ENCODE measurements at places on chromosomes 6 and 20.

GRCh38 chr6:80728830-80729229 lies 622.4 kb downstream of the BCKDHB start:
- DNase-seq: no peak

DNA sequence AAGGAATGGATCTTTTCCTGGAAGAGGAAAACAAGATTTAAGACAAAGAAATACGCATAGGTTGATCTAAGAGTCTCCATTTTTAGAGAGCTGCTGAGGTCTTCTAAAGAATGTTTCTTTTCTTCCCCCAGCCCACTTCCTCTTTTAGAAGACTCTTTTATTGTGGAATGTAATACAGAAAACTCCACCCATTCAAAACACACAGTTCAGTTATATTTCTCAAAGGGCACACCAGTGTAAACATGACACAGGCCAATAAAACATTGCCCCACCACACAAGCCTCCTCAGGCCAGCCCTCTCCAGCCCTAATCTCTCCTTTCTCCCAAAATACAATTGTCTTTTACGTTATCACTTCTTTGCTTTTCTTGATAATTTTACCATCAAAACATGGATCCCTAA lies 42.8 kb downstream of the SLC35B3 start:
- DNase-seq: no peak

- DNase-seq: no peak
Observed at GRCh38 chr6:147958683-147959082, 384.0 kb upstream of the SASH1 start.

DNA sequence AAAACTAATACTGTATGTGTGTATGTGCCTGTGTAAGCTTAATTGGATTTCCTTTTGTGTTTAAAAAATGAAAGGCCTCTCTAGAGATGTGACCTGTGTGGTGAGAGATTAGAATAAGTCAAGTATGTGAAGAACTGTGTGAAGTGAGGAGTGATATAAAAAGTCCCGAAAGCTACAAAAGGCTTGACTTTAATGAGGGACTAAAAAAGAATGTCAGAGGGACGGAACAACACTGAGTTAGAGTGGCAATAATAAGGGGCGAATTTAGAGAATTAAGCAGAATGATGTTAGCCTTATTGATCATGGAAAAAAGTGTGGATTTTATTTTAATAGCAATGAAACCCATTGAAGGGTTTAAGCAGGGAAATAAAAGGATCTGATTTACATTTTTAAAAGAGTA lies 1281.2 kb upstream of the ADGRB3 start:
- no peak for DNase-seq

DNA sequence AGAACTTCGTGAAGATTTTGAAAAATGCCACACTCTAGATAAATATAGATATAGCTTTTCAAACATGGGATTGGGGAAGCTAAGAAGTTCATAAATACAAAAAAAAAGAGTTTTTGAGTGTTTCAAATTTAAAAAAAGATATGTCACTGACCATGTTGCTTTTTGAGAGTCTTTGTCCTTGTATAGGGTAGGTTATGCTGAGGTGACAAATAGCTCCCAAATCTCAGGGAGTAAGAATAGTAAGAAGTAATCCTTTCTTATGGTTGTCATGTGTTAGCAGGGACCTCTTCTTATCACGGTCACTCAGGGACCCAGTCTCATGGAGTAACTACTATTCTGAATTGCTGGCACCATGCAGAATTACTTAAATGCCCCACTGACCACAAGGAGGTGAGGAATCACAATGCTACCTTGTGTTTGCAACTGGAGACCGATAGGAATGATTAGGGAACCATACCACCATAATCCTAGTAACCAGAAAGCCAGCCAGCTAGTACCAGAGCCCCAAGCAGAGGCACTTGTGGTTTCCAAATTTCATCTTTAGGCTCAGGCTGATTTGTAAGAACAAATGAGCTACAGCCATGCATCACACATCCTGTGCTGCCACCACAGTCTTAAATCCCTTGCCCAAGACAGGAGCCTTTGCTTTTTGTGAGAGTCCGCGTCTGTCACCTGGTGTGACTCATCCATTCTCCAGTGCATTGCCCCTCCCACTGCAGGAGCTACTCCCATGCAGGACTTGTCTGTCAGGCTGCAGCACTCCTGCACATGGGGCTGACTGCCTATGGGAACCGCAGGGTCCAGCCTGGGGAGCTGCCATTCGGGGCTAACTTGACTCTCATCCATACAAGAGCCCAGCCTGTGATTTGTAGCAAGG lies 42.4 kb upstream of the ADGRF4 start:
- no peak for DNase-seq

DNA sequence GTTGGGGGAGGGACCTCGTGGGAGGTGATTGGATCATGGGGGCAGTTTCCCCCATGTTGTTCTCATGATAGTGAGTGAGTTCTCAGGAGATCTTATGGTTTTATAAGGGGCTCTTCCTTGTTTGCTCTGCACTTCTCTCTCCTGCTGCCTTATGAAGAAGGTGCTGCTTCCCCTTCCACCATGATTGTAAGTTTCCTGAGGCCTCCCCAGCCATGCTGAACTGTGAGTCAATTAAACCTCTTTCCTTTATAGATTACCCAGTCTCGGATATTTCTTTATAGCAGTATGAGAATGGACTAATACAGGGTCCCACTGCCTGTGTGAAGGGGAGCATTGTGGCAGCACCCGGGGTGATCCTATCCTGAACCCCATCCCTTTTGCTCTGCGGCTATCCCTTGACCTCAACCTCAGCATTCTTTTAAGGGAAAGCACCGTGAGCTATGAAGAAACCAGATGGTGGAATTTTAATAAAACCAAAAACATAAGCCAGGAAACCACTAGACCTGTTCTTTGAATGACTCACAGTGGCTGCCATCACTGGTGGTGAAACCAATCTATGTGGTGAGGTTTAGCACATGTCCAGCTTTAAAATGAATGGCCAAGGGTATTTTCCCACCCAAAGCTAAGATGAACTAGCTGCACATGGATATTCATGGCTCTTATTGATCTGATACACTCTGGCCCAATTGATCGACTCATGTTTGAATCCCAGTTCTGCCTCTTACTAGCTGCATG lies 62.2 kb downstream of the ZDHHC14 start:
- DNase-seq: no peak

GRCh38 chr20:61347443-61347842 lies 95.4 kb downstream of the CDH4 start:
- no peak for DNase-seq

GRCh38 chr6:158909938-158910337 lies 90.1 kb downstream of the RSPH3 start:
- DNase-seq: no peak

GRCh38 chr6:162377735-162378134 lies 349.8 kb downstream of the PRKN start:
- no peak for DNase-seq

- DNase-seq: no peak
Observed at GRCh38 chr6:53924277-53924676, 129.5 kb downstream of the LRRC1 start.

- no peak for DNase-seq
Observed at GRCh38 chr6:134911547-134911946, 38.4 kb downstream of the ALDH8A1 start.

DNA sequence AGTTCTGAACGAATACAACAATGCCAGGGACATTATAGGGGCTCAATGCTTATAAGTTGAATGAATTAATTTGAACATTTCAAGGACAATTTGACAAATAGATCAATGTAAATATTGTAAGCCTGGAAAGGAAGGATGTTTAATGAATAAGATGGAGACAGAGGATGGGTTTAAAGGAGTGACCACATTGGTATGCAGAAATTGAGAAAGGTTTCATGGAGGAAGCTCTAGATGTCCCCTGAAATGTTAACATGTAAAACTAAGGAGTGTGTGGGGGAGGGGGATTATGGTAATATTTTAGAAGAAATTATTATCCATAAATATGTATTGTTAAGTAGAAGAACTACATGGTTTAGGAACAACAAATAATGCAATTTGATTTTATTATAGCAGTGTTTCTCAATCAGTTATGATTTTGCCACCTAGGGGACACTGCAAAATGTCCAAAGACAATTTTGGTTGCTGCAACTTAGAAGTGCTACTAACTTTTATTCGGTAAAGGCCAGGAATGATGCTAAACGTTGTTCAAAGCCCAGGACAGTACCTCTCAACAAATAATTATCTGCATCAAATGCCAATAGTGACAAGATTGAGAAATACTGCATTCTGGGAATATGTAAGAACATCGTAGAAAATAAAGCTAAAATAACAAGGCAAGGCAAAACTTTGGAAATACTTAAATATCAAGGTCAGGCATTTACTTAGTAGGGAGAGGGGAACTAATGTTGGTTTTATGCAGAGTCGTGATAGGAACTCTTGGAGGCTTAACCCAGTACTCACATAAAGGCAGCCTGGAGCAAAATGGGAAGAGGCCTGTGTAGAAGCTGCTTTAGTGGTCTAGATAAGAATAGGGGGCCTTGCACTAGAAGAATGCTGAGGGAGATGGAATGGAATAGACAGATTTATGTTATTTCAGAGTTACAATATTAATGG lies 686.9 kb upstream of the CITED2 start:
- DNase-seq: no peak

DNA sequence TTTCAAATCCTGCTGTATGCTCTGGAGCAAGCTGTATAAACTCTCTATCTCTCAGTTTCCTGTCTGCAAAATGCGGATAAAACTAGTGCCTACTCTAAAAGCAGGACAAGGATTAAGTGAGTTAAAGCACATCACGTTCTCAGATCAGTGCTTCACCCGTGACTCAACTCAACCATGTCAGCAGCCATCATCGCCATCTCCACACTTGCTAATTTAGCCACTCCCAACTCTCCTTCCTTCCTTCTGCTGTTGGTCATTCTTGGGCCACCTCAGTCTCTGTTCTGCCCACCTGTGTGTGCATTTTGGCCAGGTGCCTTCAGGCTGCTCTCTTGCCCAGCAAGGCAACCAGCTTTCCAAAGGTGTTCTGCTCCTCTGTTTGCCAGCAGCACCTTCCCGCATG lies 260.0 kb upstream of the CDYL start:
- no peak for DNase-seq

DNA sequence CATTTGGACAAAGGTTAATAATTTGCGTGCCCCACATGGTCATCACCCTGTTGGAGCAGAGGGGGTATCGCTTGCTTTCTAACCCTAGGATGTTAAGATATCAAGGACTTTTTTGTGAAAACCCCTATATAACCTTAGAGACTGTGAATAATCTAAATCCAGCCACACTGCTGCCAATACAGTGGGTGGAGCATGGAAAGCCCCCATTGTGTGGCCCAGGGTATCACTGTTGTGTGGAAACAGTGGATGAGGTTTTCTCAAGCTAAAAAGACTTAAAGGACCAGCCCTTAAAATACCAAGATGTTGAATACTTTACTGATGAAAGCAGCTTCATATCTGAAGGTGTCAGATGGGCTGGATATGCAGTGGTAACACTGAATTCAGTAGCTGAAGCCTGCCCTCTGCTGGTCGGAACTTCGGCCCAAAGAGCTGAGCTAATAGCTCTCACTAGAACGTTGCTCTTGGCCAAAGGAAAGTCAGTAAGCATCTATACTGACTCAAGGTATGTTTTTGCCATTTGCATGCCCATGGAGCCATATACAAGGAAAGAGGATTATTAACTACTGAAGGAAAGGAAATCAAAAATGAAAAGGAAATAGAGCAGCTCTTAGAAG lies 695.2 kb downstream of the PHF3 start:
- DNase-seq: no peak

GRCh38 chr20:11448554-11448953 lies 469.1 kb upstream of the BTBD3 start:
- DNase-seq: no peak

DNA sequence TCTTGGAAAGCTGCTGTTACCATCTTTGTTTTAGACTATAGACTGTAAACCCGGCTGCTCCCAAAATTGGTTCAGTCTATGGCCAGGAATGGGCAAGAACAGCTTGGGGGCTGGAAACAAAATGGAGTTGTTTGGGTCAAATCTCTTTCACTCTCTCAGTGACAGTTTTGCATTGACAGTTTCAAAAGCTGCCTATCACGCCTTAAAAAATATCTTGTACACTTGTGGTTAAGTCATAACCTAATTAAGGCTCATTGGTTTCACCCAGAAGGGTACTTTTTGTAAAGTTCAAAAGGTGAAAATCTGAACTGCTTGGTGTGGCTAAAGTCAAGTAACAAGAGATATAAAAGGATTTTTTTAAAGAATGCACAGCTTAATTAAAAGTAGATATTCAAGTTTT lies 76.1 kb upstream of the PRL start:
- DNase-seq: no peak

DNA sequence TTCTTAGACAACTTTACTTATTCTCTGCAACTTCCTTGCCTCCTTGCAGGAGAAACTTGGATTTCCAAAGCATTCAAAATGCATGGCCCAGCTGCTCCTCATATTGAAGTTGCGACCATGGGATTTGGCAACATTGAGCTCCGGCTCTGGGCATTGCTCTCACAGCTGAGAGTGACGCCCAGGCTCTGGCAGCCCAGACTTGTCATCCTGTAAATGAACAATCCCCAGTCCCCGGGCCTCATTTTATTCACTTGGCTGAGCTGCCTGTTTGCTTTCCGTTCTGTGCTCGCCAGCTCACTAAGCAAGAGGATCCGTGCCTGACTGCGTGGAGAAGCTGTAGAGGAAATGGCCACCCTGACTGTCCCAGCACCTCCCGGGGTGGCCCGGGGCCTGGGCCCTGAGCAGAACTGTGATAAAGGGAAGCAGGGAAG lies 119.5 kb upstream of the CD93 start:
- DNase-seq: no peak

DNA sequence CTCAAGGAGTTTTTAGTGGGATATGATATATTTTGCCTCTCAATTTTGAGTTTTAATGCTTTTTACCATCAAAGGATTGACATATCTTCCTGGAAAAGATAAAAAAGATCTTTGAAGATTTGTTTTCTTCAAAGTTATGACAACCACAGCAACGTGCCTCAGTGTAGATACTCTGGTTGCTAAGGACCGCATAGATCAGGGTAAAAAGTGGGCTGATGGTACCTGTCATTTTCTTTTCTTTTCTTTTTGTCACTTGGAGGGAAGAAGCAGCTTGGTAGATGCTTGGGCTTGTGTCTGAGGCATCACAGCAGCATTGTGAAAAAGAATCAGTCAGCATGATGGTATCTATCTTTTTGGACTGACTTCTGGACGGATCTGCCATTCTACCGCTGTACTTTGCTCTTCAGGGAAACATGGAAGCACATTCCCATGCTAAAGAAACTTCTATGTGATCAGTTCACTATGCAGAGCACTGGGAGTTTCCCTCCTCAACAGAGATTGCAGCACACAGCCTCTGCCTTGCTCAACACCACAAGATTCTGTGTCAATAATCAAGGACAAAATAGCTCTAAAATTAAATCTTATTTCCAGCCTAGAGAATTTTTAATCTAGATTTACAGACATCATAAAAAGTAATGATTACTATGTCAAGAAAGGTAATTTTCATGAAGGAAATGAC lies 54.8 kb upstream of the SGK1 start:
- DNase-seq: no peak
